ENCODE measurements at places on chromosomes 5 and 9.
A peak's percentile ranks its signal among the peaks of the same experiment; 100 is the strongest.

DNA sequence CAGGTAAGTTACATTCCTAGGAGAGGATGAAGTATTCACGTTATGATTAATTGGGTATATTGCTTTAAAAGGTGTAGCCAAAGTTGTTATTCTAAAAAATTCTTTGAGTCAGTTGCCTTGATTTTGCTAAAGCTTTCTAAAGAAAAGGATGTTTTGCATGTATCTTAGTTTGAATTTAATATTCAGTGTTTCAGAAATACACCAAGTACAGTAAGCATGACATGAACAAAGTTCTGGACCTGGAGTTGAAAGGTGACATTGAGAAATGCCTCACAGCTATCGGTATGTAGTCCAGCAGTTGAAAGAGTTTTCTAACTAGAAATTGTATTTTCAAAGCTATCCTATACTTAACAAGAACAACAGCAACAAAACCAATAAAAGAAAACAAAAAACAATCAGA, 14.2 kb downstream of the ANXA1 start:
- no peak overlapping the region for H3K27ac ChIP-seq
- peaks cover 98% of the 10 kb centered on the region for H3K36me3 ChIP-seq
- H3K4me1 ChIP-seq: peaks cover 4% of the 10 kb centered on the region
- no peak for DNase-seq

- no peak for DNase-seq
- H3K36me3 ChIP-seq: peaks cover 14% of the 10 kb centered on the region
- no peaks in the 10 kb centered on the region for H3K27me3 ChIP-seq
- H3K4me3 ChIP-seq: no peak overlapping the region
- no peak overlapping the region for H3K27ac ChIP-seq
Observed at GRCh38 chr9:98251551-98251950, 3.9 kb downstream of the TBC1D2 start.

- no peak overlapping the region for H3K27ac ChIP-seq
- H3K4me3 ChIP-seq: no peak overlapping the region
- H3K4me1 ChIP-seq: no peaks in the 10 kb centered on the region
- H3K36me3 ChIP-seq: no peaks in the 10 kb centered on the region
Observed at GRCh38 chr5:147997486-147997885, 66.3 kb upstream of the SPINK5 start.

- no peaks in the 10 kb centered on the region for H3K36me3 ChIP-seq
- H3K4me1 ChIP-seq: no peaks in the 10 kb centered on the region
- no peak overlapping the region for H3K27ac ChIP-seq
- no peak for DNase-seq
- no peak overlapping the region for H3K4me3 ChIP-seq
Observed at GRCh38 chr9:81729135-81729534, 39.8 kb upstream of the TLE1 start.

GRCh38 chr5:82599692-82600091, 321.5 kb upstream of the RPS23 start:
- H3K27me3 ChIP-seq: peaks cover 4% of the 10 kb centered on the region
- H3K27ac ChIP-seq: no peak overlapping the region
- no peaks in the 10 kb centered on the region for H3K4me1 ChIP-seq
- DNase-seq: no peak
- H3K4me3 ChIP-seq: no peak overlapping the region

DNA sequence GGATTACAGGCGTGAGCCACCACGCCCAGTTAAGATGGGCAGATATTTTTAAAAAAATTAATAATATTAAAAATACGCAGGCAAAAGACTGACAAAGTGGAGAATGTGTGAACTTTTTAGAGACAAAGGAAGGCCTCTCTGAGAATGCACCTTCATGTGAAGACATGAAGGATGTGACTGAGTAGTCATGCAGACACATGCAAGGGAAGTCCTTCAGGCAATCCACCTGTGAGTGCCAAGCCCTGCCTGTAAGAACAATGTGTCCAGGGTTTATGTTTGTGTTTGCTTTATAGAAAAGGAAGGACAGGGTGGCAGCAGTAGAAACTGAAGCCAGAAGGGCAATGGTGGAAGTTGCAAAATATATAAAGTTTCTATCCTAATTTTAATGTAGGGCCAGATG, 169.2 kb downstream of the EDIL3 start:
- H3K4me3 ChIP-seq: no peak overlapping the region
- no peak overlapping the region for H3K27ac ChIP-seq
- H3K27me3 ChIP-seq: no peaks in the 10 kb centered on the region
- DNase-seq: no peak

GRCh38 chr9:110922145-110922544, 116.1 kb downstream of the LPAR1 start:
- no peak for DNase-seq
- no peaks in the 10 kb centered on the region for H3K27me3 ChIP-seq
- no peaks in the 10 kb centered on the region for H3K4me1 ChIP-seq

GRCh38 chr9:35666045-35666444, 1.1 kb upstream of the ARHGEF39 start:
- H3K4me3 ChIP-seq: no peak overlapping the region
- H3K4me1 ChIP-seq: peaks cover 49% of the 10 kb centered on the region
- H3K36me3 ChIP-seq: peaks cover 4% of the 10 kb centered on the region

DNA sequence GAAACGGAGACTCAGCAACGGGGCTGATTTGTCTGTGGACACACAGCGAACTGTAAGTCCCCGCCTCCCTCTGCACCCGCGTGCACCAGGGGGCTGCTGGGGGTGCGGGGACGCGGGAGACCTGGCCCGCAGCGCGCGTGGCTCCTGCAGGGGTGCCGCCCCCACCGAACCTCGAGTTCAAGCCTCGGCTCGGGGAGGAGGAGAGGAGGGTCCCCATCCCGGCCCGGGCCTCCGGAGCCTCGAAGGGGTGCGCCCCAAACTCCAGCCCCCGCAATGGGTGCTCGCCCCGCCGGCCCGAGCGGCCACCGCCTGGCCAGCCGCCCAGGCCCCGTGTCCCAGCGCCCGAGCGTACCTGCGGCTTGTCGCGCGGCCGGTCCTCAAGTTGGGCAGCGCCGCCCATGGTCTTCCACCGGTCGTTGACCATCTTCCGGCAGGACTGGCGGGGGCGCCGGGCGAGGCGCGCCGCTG, 829 bp downstream of the FIBCD1 start:
- no peaks in the 10 kb centered on the region for H3K36me3 ChIP-seq
- H3K27ac ChIP-seq: no peak overlapping the region
- DNase-seq: no peak
- H3K4me1 ChIP-seq: peaks cover 11% of the 10 kb centered on the region
- H3K27me3 ChIP-seq: peaks cover 76% of the 10 kb centered on the region

DNA sequence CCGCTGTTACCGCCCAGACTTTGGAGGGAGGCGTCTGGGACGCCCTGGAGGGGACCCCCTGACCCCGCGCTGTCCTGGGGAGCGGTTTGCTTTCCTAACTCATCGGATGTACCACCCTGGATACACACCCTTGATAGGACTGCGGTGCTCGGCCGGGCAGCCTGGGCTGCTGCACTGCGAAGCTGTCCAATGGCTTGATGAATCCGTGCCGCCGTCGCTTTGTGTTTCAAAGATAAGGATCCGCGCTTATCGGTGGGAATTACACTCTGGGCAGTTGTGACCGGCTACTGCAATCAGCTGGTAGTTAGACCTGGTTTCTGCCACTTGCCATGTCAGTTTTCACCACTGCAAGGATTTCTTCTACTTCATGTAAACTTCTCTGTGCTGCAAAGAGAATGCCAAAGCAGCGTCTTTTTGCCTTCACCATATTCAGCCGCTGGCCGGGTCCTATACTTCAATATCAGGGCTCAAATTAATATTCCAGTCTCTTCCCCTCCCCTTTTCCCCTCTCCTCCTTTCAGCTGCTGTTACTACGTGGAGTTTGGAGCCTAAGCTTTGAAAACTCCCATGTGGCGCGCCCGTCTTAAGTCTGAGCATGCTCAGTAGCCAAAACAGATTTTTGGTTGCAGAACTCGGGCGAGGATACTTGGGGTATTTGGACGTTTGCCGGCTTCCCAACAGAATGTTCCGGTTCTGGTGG, 727 bp downstream of the SMAD5 start:
- DNase-seq: no peak
- peaks cover 6% of the 10 kb centered on the region for H3K27me3 ChIP-seq
- peak overlapping the region; percentile 68 for H3K4me3 ChIP-seq

DNA sequence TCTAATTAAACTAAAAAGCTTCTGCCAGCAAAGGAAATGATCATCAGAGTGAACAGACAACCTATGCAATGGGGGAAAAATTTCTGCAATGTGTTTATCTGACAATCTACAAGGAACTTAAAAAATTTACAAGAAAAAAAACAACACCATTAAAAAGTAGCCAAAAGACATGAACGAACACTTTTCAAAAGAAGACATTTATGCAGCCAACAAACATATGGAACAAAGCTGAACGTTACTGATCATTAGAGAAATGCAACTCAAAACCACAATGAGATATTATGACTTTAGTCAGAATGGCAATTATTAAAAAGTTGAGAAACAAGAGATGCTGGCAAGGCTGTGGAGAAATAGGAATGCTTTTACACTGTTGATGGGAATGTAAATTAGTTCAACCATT, 530.4 kb upstream of the DAB2 start:
- no peaks in the 10 kb centered on the region for H3K4me1 ChIP-seq
- no peak for DNase-seq
- no peaks in the 10 kb centered on the region for H3K36me3 ChIP-seq
- H3K27me3 ChIP-seq: no peaks in the 10 kb centered on the region
- H3K4me3 ChIP-seq: no peak overlapping the region

DNA sequence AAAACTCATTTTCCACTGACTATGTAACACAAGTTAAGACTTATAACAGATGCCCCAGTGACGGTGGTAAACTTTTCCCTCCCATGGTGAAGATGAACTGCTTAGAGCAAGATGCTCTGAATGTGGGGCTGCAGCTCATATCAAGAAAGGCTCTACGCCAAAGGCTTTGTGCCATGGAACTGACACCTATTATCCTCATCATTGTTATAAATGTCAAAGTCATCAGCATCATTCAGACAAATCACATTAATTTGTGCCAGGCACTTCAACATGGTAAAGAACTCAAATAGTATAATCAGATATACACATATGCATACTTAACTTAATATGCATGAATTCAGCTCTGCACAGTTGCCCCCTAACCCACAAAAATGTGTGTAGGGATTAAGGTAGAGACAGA, 305.9 kb upstream of the ATP10B start:
- no peak for DNase-seq
- H3K4me1 ChIP-seq: no peaks in the 10 kb centered on the region
- no peaks in the 10 kb centered on the region for H3K36me3 ChIP-seq

- H3K36me3 ChIP-seq: peaks cover 6% of the 10 kb centered on the region
- peak within 1 kb of the TSS; percentile 22 for H3K4me3 ChIP-seq
- no peak for DNase-seq
- H3K27me3 ChIP-seq: peaks cover 53% of the 10 kb centered on the region
Observed at GRCh38 chr5:321230-321725, at the start of gene AHRR. Gene AHRR (plus strand): TSS chr5:321714. CDS start chr5:343903, 22,189 bp downstream.

GRCh38 chr5:143446535-143447226, 43.2 kb upstream of the NR3C1 start:
- no peaks in the 10 kb centered on the region for H3K27me3 ChIP-seq
- H3K4me3 ChIP-seq: no peak overlapping the region
- no peak for DNase-seq
- no peak overlapping the region for H3K27ac ChIP-seq
- no peaks in the 10 kb centered on the region for H3K36me3 ChIP-seq
- no peaks in the 10 kb centered on the region for H3K4me1 ChIP-seq

- no peaks in the 10 kb centered on the region for H3K36me3 ChIP-seq
- no peak for DNase-seq
- H3K4me3 ChIP-seq: no peak overlapping the region
- no peaks in the 10 kb centered on the region for H3K4me1 ChIP-seq
Observed at GRCh38 chr5:133371371-133372155, 240.8 kb downstream of the FSTL4 start.

DNA sequence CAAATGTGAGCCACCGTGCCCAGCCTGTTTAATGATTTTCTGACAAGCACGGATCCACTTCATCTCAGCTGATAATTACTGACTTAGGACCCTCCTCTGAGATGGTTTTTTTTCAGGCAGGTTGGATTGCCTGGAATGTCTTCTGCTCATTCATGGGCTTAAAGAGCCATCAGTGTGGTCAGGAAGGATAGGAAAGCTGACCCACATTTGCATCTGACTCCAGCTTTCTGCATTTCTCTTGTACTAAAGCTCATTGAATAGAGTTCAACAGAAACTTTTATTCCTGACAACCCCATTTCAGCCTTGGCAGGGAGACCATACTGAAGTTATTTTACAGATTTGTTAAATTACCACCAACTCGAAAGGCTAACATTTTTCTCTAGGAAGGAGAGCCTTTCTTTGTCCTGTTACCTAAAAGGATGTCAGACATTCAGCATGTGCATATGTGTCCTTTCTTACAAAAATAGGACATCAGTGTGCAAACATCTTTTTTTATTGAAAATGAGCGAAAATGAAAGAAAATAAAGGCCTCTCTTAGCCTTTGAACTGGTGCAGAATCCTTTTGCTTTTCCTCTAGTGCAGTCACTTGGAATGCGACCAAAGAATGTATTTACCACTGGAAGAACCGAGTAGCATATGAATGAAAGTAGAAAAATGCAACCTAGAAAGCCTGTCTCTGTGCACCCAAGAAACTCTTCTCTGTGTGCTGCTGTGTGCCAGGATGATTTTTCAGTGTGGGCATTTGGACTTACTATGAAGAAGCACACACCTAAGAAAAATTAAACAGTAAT, 26.6 kb downstream of the ADCY2 start:
- no peaks in the 10 kb centered on the region for H3K4me1 ChIP-seq
- no peak overlapping the region for H3K4me3 ChIP-seq
- no peaks in the 10 kb centered on the region for H3K36me3 ChIP-seq
- H3K27me3 ChIP-seq: no peaks in the 10 kb centered on the region
- H3K27ac ChIP-seq: no peak overlapping the region
- no peak for DNase-seq

DNA sequence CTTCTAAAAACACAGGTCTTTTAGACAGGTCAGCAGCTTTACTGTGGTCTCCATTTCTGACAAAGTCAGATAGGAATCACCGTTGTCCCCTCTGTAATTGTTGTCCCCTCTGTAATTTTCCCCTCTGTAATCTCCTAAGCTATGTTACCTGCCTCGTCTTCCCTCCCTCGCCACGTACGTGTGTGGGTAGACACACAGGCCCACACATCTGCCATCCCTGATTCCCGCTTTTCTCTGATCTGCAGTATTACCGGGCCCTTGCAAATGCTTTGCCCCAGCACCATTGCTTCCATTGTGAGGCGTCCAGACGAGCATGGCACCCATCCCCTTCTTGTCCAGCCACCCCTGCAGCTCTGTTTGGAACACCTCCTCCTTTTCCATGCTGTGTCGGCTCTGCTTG, 45.0 kb upstream of the POMT1 start:
- H3K27ac ChIP-seq: no peak overlapping the region
- H3K27me3 ChIP-seq: no peaks in the 10 kb centered on the region
- H3K36me3 ChIP-seq: peaks cover 82% of the 10 kb centered on the region
- DNase-seq: no peak

- DNase-seq: no peak
- H3K4me1 ChIP-seq: no peaks in the 10 kb centered on the region
- no peaks in the 10 kb centered on the region for H3K27me3 ChIP-seq
- no peaks in the 10 kb centered on the region for H3K36me3 ChIP-seq
Observed at GRCh38 chr5:67858471-67859031, 357.0 kb upstream of the PIK3R1 start.

DNA sequence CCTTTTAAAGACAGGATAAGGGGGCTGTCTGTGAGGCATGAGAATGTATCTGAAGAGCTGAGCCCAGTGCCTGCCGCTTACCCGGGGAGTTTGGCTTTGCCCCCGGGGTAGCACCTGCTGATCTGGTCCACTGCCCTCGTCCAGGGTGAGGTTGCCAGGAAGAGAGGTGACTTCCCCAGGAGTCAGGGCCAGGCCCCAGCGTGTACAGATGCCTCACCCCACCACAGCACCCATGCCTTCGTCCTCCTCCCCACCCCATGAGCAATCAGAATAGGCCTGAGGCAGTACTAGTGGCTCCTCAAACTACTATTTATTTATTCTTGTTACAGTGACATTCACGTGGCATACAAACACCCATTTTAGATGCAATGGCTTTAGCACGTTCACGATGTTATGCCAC, 15.7 kb upstream of the AIF1L start:
- no peaks in the 10 kb centered on the region for H3K4me1 ChIP-seq
- H3K4me3 ChIP-seq: no peak overlapping the region
- no peaks in the 10 kb centered on the region for H3K36me3 ChIP-seq
- H3K27ac ChIP-seq: no peak overlapping the region
- H3K27me3 ChIP-seq: no peaks in the 10 kb centered on the region
- DNase-seq: no peak
